ENCODE measurements at places on chromosomes 7 and 10.

DNA sequence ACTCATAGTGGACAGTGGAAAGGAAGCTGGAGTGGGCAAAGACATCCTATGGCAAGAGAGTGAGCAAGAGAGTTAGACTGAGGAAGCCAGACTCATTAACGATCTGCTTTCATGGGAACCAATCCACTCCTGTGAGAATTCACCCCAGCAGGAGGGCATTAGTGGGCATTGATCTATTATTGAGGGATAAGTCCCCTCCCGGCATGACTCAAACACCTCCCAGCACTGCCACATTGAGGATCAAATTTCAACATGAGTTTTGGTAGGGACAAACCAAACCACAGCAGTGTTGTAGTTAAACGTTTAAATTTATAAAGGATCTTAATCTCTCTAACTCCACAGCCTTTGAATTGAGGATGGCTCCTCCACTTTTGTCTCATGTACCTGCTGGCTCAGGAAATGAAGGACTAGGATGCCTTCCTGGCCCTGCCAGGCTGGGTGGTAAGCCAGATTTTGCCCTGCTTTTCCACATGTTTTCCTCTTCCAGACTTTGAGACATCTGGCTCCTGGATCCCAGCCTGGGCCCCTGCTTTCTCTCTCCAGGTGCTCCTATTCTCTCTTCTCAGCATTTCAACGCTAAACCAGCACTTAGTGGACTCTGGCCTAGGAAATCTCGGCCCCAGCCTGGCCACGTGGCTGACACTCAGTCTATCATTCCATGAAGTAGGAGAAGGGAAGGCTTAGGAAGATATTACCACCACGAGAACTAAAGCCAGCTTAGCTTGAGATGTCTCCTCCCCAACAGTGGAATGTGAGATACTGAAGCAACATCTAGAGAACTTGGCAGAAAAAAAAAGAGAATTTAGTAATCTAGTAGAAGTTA is 96.5 kb upstream of the PIP4K2A start:
- no peak for DNase-seq

GRCh38 chr7:84654273-84654672 is 459.7 kb upstream of the SEMA3A start:
- DNase-seq = no peak

- DNase-seq = no peak
Observed at GRCh38 chr7:133609806-133610205, 356.9 kb downstream of the EXOC4 start.

- no peak for DNase-seq
Observed at GRCh38 chr10:119310806-119311205, 103.4 kb downstream of the GRK5 start.

GRCh38 chr7:98674461-98674860 is 57.4 kb downstream of the NPTX2 start:
- DNase-seq = no peak
